CD4-positive, alpha-beta T cell treated with Interleukin-21 for 1 hour (primary cell): ENCODE measurements at places on chromosomes 2 and 18.

- DNase-seq, result no peak
These were observed 1026.2 kb upstream of the ZEB2 start for GRCh38 chr2:145546091-145546490.

- no peak for DNase-seq
These were observed 185.6 kb downstream of the LPIN1 start for GRCh38 chr2:11932048-11932512.

DNA sequence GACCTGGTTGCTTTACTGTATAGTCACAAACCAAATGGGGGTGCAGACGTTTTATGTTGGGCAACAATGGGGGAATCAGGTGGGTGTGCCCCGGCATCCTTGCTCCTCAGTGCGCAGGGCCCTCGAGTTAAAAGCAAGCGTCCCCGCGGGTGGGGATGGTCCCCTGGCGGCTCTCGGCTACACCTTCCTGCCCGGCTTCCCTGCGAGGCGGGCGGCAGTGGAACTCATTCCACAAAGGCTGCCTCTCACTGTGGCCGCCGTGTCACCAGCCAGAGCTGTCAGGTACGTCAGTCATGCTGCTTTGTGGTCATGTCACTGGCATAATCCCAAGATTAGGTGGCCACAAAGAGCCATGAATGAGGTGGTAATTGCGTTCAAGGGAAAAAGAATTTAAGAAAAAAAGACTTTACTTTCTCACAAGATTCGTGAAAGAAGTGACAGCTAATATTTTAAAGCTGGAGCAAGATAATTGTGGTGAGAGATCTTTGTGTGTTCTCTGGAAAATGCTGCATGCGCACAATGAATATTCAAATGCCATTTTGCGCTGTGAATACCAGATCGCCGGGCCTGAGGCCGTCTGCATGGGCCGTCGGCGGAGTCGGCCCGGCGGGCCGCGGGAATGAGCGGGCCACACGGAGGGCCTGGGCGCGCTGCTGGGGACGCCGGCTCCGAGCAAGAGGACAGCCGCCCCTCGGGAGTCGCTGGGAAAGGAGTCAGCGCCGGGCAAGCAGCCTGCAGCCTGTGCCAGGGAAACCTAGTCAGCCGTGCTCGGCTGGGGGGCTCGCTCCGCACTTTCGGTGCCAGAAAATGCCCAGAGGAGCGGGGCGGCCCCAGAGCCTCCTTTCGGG, 82.3 kb upstream of the LDLRAD4 start:
- peak; percentile 30 for DNase-seq

DNA sequence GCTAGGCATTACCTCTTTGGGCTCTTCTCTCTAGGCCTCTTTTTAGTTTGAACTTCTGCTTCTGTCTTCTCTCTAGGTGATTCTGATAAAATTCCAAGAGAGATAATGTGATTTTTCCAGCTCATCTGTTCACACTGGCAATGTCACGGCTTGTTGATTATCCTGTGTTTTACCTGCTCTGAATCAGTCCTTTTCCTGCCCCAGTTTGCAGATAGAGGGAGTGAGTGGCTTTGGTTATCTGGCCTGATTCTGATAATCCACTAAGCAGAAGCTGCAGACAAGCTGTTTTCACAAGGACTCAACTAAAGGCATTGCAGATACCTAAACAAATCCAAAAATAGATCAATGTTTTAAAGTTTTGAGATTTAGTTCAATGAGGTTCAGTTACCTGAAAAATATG, 111.9 kb downstream of the DCC start:
- no peak for DNase-seq
